Activated naive CD4-positive, alpha-beta T cell treated with anti-CD3 and anti-CD28 coated beads, Interleukin-2, amount 50 U/mL, for 72 hours (primary cell): ENCODE measurements at places on chromosomes 3 and 15.

DNA sequence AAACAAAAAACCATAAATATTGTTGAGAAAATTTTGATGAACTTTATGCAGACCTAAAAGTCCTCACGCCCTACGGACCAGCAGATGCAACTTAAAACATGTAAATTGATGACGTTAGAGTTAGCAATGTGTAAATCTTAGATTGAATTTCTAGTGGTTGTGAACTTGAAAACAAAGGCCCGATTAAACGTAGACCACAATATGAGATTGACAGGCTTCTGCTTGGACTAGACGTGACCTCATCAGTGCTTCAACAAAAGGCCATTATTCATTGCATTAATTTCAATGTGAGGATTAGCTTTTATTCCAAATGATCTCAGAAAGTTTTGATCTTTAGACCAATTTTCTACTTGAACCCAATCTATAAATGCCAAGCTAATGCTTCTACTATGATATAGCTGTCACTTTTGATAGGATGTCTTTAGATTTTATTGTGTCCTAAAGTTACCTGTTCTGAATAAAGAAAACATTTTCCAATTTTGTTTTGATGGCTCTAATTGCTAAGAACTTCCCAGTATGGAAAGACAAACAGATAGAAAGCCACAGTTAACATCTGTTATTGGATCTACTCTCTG lies 55.4 kb upstream of the SPPL2A start:
- no peak for DNase-seq

DNA sequence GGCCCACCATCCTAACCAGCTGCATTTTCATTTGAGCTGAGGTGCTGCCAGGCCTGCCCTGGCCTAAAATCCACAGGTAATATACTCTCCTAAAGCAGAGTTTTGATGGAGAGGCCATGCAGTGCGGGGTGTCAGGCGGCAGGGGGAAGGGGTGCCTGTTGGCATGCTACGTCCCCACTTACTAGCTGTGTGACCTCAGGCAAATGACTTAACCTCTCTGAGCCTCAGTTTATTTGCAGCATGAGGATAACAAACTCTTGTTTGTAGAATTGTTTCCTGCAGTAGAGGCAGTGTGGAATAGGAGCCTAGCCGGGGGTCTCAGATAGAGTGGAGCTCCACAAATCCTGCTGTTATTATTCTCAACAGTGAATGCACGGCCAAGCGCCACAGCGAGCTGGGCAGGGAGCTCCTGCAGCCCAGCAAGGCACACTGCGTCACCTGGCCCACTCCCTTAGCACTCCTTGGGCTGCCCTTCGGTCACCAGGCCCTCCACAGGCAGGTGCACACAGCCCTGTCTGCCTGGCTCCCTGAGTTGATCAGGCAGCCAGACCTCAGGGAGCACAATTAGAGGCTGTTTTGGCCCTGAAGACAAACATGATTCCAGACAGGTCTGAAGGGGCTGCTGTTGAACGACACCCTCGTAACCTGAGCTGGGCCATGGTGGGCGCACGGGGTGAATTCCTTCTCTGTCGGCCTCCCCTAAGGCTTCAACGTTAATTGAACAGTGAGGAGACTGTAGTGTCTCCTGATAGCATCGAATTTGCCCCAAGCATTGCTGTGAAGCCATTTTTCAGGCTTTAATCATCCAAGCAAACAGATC lies 248.8 kb upstream of the LYSMD4 start:
- no peak for DNase-seq

DNA sequence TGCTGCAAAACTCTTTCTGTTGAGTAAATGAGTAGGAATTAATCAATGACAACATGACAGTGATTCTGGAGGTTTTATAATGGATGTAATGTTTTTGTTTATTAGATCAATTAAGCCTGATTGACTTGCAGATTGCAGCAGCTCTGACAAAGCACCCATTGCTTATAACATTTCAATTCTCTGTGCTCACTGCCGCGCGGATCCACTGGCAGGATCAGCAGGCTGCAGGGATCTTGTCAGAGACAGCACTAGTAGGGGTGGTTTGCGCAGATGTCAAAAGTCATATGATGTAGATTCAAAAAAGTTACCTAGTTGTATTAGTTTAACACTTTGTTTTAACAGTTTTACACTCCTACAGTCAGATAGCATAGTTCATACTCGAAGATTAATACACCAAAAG lies 93.4 kb downstream of the MBNL1 start:
- DNase-seq: no peak

GRCh38 chr3:148816427-148816826 lies 11.2 kb upstream of the CPB1 start:
- no peak for DNase-seq

DNA sequence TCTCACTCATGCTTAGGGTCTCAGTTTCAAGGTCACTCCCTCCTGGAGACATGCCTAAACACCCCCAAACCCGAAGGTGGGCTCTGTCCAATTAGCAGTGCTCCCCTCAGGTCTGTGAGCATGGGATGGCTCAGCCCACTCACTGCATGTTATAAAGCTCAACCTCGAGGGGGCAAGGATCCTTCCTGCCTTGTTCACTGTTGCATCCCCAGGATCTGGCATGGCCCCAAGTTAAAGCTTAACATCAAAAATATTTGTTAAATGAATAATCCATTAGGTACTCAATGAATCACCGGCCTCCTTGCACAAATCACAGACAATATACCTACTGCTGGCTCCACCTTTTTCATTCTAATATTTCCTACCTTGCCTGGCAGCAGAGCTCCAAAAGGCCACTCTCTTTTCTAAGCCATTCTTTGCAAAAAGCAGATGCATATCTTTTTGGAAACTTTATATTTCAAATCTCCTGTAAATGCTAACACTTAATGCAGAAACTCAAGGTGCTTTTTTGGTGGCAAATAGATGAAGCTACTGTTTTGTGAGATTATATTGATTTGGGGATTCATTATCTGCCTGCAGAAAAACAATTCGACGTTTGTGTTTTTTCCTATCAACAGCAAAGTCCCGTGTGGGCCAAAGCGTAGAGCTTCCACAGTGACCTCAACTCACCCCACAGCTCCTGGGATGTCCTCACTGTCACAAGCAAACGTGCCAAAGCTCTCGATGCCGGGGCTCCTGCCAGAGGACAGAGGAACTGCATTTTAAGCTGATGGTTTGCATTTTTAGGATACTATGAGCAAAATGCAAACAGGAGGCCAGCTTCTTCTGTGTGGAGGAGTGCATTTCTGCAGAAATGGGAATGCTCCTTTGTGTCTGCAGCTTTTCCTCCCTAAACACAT lies 35.4 kb downstream of the PCOLCE2 start:
- no peak for DNase-seq

- no peak for DNase-seq
Measured at GRCh38 chr3:70805061-70805889, 492.8 kb upstream of the MDFIC2 start.
